Activated CD4-positive, alpha-beta T cell treated with anti-CD3 and anti-CD28 coated beads, Interleukin-2, amount 50 U/mL, for 48 hours (primary cell): ENCODE measurements at places on chromosomes 6 and 20.

DNA sequence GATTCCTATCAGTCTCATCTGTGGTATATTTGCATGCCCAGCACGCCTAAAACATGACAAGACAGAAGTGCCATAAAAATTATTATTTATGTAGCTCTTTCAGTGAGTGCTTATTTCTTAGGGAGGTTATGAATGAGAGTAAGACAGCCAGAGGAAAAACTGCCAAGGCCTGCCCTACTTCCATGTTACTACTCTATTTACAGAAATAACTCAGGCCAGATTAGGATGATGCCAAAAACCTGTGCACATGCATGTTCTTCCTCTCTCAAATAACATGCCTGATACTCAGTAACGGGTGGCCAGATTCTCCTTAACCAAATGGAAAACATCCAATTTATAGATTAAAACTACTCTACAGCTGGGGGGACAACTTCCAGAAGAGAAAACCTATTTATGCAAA is 45.7 kb downstream of the ILRUN start:
- no peak for DNase-seq

GRCh38 chr6:78709021-78709420 is 158.3 kb upstream of the IRAK1BP1 start:
- no peak for DNase-seq

- no peak for DNase-seq
Observed at GRCh38 chr6:36827261-36828079, 11.8 kb downstream of the CPNE5 start.

DNA sequence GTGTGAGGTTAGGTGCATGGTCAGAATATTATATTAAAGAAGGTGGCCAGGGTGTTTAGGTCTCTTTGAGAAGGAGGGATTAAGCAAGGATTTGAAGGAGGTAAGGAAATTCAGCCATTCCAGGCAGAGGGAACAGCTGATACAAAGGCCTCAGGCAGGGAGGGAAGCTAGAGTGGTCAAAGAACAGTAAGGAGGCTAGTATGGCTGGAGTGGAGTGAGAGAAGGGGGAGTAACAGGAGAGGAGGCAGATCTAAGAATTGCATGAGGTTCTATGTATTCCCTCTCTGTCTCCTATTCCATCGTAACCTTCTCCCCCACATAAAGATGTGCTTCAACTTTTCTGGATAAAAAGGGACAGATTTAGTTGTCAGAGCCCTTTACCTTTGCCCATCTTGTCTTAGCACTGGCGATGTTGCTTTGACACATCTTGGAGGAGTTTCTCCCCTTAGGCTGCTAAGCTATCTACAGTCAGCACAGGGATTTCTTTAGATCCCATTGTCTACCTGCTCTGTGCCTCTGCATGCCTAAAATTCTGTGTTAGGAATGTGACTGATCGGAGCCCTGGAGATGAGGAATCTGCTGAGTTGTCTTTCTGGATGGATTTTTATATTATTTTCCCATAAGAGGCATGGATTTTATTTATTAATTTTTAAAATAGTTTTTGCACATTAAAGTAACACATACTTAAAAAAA is 59.9 kb downstream of the KLHL31 start:
- DNase-seq = no peak

DNA sequence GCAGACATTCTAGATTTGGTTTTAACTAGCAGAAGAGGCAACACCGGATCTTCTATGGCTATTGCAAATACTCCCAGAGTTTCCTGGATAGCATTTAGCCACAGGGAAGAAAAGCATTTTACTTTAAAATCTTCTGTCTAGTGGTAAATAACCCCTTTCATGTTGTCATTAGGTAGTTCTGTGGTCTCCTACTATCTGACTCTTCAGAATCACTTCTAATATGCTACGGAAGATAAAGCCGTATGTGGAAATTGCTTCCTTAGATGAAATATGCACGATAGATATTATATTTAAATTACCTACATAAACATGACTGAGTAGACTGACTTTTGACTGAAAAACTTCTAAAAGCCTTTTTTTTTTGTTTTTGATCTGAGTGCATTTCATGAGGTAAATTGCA is 759 bp downstream of the CRISP3 start:
- DNase-seq = no peak

GRCh38 chr6:28380381-28380780 is 19.2 kb downstream of the ZSCAN12 start:
- DNase-seq = no peak

DNA sequence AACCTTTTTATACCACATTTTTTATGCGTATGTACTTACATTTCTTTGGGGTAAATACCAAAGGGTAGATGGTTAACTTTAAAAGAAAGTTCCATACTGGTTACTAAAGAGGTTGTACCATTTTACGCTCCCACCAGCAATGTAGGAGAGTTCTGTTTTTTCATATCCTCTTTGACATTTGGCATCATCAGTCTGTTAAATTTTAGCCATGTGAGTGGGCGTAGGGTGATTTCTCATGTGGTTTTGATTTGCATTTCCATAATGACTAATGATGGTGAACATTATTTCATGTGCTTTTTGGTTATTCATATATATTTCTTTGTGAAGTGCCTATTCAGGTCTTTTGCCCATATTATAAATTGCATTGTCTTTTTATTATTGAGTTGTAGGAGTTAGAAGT is 194.2 kb downstream of the PRL start:
- no peak for DNase-seq

GRCh38 chr6:36268478-36269275 is 1.2 kb upstream of the PNPLA1 start:
- DNase-seq = no peak

DNA sequence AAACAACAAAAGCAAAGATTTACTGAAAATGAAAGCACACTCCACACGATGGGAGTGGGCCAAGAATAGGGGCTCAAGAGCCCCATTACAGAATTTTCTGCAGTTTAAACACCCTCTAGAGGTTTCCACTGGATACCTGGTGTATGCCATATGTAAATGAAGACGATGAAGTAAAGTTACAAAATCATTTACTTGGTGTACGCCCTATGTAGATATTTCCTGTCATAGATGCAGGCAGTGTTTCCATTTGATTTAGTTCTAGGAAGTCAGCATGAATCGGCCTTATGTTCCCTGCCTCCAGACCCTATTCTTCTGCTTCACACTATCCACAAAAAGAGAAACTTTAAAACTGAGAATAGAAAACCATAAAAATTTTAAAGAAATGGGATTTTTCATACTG is 404.4 kb upstream of the GJE1 start:
- DNase-seq = no peak

GRCh38 chr20:34571753-34572152 is 13.2 kb downstream of the MAP1LC3A start:
- no peak for DNase-seq

DNA sequence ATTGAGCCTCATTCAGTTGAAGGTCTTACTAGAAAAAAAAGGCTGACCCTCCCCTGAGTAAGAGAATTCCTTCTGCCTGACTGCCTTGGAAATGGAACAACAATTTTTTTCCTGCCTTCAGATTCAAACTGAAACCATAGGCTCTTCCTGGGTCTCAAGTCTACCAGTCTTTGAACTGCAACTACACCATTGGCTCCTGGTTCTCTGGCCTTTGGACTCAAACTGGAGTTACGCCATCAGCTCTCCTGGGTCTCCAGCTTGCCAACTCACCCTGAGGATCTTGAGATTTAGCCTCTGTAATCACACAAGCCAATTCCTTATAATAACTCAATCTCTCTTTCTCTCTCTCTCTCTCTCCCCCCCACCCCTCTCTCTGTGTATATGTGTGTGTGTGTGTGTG is 36.0 kb upstream of the SNX9 start:
- DNase-seq = no peak

DNA sequence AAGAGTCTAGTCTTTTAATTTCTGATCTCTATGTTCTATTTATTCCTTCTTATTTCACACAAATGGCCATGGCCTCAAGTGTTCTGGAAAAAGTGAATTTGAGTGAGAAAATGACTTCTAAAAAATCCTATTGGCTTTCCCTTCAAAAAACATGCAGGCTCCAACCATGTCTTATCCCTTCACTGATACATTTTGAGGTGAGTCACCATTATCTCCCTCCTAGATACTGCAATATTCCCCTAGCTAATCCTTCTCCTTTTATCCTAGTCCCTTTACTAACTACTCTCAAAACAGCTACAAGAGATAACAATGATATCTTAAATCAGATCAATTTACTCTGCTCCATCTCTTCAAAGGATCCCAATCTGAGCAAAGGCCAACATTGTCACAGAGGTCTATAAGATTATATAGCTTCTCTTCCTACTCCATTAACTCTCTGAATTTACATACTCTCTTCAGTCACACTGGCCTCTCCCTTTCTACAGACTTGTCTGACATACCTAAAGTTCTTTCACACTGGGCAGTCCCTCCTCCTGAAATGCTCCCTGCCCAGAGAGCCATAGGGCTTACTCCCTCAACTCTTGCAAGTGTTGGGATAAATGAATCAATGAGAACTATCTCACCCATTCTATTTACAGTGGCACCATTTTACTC is 129.2 kb downstream of the TENT5A start:
- no peak for DNase-seq

GRCh38 chr6:50720623-50721022 is 7.3 kb downstream of the TFAP2D start:
- DNase-seq = no peak

- DNase-seq = no peak
Observed at GRCh38 chr6:170203212-170203611, 87.7 kb downstream of the DLL1 start.

DNA sequence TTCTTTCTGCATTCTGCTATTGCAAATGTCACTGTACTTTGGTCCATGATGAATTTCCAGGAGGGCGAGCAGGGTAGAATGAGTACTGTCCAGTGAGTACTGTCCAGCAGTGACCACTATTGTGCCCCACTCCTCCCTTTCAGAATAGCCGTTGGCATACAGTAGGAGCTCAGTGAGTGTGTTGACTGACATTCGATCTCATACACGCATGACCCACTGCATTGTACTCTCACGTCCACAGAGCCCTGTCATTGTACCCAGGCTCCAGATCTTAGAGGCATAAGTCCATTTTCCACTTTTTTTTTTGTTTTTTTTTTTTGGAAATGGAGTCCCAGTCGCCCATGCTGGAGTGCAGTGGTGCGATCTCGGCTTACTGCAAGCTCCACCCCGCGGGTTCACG is 8.2 kb downstream of the DYNLRB1 start:
- DNase-seq = no peak

DNA sequence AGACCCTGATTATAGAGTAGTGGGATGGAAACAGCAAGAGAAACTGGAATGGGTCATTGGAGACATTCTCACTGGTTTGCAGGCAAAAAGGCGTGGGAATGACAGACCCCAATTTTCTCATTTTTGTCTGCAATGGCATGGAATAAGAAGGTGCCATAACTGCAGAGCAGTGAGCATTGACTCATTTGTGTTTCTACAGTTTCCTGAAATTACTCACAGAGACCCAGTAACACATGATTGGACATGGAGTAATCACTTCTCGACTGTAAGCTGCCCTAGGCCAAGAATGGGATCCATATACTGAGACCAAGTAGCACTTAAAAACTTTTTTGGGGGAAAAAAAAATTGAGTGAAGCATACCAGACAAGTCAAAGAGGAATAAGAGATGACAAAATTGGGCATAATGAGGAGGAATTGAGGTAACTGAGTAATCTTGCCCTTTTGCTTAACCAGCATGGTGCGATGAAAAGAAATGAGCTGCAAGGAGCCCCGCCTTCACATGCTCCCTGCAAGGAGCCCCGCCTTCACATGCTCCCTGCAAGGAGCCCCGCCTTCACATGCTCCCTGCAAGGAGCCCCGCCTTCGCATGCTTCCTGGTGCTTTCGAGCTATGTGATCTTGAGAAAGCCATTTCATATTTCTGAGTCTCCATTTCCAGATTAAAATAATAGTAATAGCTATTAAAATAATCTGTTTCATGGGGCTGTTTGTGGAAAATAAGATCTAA is 44.1 kb downstream of the NHSL1 start:
- DNase-seq = peak; percentile 39

DNA sequence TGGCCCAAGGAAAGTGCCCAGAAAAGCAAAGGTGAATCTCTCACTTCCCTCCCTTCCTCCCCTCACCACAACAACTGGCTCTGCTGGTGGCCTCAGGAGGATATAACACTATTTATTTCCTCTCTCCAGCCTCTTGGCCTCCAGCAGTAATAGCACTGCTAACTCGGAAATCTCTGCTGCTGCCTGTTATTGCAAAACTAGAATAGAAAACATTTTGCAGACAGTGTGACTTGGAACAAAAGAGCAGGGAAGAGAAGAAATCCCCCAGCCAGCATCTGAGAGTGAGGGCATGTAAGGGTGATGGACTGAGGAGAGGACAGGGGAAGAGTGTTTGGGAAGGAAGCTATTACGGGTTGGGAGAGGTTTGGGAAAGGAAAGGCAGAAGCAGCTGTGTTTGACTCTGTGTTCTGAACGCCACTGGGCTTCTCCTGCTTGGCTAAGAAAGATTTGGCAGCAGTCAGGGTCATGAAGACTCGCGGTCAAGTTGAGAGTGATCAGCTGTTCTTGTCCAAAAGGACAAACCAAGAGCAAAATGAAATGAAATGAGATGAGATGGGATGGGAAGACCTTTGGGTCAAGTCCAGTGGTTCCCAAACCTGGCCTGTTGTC is 81.0 kb upstream of the SNX9 start:
- no peak for DNase-seq

DNA sequence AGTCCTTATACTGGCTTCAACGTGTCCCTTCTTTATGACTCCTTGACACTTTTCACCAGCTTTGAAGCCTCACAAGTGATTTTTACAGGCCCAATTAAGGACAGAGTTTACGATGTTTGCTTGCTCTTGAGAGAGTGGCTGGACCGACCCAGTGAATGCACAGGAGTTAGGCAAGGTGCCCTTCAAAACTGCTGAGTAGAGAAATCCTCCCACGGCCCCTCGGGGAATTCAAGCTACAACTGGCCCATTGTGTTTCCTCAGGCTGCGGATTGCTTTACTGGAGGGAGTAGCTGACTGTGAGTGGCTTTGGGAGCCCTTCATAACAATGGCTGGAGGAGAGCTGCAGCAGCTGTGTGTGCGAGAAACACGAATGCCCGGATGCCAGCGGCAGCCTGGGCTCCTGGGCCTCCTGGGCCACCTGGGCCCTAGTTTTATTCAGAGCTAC is 50.0 kb downstream of the SGK1 start:
- DNase-seq = no peak

- DNase-seq = no peak
Observed at GRCh38 chr6:22239261-22239921, 57.4 kb downstream of the PRL start.

DNA sequence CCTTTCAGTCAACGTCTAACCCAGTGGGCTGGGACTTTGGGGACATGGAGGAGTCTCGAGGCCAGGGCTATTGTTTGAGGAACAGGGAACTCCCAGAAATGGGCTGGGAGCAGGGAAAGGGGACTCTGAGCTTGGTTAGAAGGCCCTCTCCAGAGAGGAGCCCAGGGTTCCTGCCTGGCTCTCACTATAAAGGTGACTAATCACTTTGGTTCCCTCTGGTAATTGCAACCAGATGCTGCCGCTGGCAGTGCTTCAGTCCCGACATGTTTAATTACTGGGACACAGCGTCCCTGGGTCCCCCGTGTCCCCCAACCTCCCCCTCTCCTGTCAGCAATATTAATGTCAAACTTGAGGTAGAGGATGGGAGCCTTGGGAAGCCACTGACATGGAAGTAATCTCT is 5.0 kb upstream of the GDF5 start:
- no peak for DNase-seq
